Right ventricle myocardium inferior (tissue), 1 donor: ENCODE measurements at places on chromosomes 7 and 10. TPM values are rescaled to one million over a fixed set of nuclear protein-coding genes. Genes with fewer than 3 reads are reported as not detected.

Gene TMEM178B
- total RNA-seq, result 31.7 TPM

Gene UCN3
- total RNA-seq, result not detected

Gene VAX1
- total RNA-seq, result not detected

Gene NCF1
- 4.2 TPM for total RNA-seq

Gene PPP2R2D
- total RNA-seq, result 36.6 TPM

Gene KNDC1
- total RNA-seq, result not detected

Gene C10orf120
- not detected for total RNA-seq

Gene PLPP4
- not detected for total RNA-seq

Gene ZFAND2A
- 5.9 TPM for total RNA-seq

Gene GOT1
- total RNA-seq, result 507 TPM

Gene LYZL1
- total RNA-seq, result not detected

Gene PLAU
- total RNA-seq, result 8.5 TPM

Gene NME8
- not detected for total RNA-seq

Gene TMEM176B
- 43.1 TPM for total RNA-seq

Gene TFR2
- total RNA-seq, result 0.22 TPM

Gene SLC35G1
- 1.8 TPM for total RNA-seq

Gene KLF14
- total RNA-seq, result 0.08 TPM
